Heart left ventricle (tissue), 16 donors: ENCODE measurements at places on chromosomes 12 and 14.

DNA sequence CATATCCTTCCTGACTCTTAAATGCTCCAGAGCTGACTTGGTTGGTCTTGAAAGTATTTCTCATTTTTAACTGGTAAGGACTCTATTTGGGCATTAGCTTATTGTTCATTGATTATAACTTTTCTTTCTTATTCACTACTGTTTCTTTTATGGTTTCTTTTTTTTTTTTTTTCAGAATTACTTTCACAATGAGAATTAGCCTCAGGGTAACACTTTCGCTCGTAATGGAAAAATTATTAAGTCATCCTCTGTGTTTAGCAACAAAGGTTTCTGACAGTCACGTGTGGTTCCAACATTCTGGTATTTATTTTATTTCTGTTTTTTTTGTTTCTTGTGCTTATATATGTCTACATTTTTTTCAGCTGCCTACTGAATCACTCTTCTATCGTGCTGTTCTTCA lies 80.0 kb downstream of the METTL25 start:
- no peaks in the 10 kb centered on the region for H3K27me3 ChIP-seq
- no peaks in the 10 kb centered on the region for H3K4me1 ChIP-seq
- DNase-seq = no peak
- H3K36me3 ChIP-seq = peaks cover 18% of the 10 kb centered on the region

- H3K27ac ChIP-seq = no peak overlapping the region
- H3K36me3 ChIP-seq = no peaks in the 10 kb centered on the region
- no peak for DNase-seq
- no peak overlapping the region for H3K4me3 ChIP-seq
These were observed 47.0 kb upstream of the LGR5 start for GRCh38 chr12:71392521-71393145.

- no peak overlapping the region for H3K27ac ChIP-seq
- H3K27me3 ChIP-seq = no peaks in the 10 kb centered on the region
- no peaks in the 10 kb centered on the region for H3K36me3 ChIP-seq
- H3K4me1 ChIP-seq = no peaks in the 10 kb centered on the region
These were observed 9.6 kb upstream of the IFI27L2 start for GRCh38 chr14:94139006-94139405.

GRCh38 chr14:52106840-52107239 lies 38.0 kb upstream of the NID2 start:
- H3K36me3 ChIP-seq = no peaks in the 10 kb centered on the region
- H3K27ac ChIP-seq = no peak overlapping the region
- H3K4me1 ChIP-seq = no peaks in the 10 kb centered on the region
- DNase-seq = no peak
- H3K27me3 ChIP-seq = no peaks in the 10 kb centered on the region
- H3K4me3 ChIP-seq = no peak overlapping the region

DNA sequence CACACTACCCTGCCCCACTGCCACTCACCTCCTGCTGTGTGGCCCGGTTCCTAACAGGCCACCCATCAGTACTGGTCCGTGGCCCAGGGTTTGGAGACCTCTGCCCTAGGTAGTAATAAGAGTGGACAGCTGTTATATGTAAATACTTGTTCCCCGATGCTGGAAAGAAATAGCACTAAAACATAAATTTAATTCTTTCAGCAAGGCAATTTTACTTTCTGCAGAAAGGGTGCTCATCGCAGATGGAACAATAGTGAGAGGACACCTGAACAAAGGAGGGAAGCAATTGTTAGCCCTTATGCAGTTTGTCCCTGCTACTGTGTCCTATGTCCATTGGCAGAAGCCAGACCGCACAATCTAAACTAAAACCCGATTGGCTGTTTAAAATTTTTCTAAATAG lies 5.9 kb upstream of the CYP46A1 start:
- no peaks in the 10 kb centered on the region for H3K36me3 ChIP-seq
- H3K4me3 ChIP-seq = no peak overlapping the region
- no peak for DNase-seq
- H3K27me3 ChIP-seq = no peaks in the 10 kb centered on the region

DNA sequence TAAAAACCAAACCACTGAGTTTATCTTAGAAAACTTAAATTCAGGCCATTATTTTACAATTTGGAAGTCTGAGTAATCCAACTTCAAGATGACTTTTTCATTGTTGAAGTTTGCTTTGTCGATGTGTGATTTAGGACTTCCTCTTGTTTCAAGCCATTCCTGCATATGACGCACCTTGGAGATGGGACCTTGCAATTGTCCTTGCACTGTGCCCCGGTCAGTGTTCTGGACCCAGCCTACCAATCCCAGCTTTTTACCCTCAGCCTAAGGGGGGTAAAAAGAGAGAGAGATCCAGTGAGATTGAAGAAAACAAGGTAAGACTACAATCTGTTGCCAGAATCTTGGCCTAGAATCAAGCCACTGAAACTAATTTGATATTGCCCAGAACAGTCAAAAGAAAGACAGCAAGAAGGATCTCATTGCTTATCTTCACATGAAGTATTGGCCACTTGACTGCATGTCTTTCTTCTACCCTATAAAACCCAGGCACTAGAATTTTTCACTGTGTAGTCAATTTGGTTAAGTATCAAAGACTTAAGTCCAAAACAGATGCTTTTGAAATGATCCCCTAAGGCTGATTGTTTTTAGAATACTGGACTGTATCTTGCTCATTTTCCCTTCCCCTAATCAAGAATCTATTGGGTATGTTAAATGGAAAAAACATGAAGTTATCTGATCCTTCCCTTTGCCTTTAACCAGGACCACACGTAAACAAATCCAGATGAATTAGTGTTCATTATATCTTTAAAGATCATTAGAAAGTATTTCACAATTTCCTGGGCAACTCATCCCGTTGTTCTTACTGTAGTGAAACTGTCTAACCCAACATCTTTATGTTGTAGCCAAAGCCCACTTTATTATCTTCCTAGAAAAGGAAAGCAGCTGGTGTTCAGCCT lies 2.4 kb upstream of the MLH3 start:
- peaks cover 4% of the 10 kb centered on the region for H3K36me3 ChIP-seq
- DNase-seq = no peak
- H3K27me3 ChIP-seq = no peaks in the 10 kb centered on the region
- H3K4me3 ChIP-seq = no peak overlapping the region
